Kidney tubule cell (primary cell): ENCODE measurements at places on chromosomes 6 and 20.

GRCh38 chr20:53685070-53685595 lies 91.5 kb upstream of the ZNF217 start:
- DNase-seq = no peak

GRCh38 chr6:103722683-103723082 lies 1137.0 kb downstream of the HACE1 start:
- no peak for DNase-seq

DNA sequence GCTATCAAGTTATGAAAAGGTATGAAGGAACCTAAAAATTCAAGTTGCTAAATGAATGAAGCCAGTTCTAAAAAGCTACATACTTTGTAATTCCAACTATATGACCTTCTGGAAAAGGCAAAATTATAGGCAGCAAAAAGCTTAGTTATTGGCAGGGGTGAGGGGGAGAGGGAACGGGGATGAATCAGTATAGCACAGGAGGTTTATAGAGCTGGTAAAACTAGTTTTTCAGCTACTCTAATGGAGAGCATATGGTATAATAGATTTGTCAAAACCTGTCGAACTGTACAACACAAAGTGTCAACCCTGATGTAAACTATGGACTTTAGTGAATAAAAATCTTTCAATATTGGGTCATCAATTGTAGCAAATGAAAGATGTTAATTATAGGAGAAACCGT lies 18.7 kb downstream of the MANEA start:
- DNase-seq = no peak

DNA sequence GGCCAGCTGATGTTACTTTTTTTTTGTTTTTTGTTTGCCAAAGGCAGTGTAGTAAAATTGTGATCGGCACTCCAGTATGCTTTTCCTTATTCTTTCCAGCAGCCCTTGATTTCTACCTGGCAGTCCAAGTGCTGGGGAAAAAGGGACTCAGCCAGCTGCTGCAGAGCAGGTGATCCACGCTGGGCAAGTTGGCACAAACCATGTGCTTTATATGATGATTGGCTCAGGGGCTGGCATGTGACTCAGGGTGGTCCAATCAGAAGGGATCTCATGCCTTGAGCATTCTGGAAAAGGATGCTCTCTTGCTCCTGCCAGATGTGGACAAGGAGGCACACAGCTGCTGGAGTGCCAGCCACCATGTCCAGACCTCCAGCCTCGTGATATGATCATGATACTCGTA lies 54.5 kb downstream of the SULF2 start:
- DNase-seq = no peak

- DNase-seq = no peak
Measured at GRCh38 chr6:167093406-167093921, 29.4 kb upstream of the CCR6 start.

DNA sequence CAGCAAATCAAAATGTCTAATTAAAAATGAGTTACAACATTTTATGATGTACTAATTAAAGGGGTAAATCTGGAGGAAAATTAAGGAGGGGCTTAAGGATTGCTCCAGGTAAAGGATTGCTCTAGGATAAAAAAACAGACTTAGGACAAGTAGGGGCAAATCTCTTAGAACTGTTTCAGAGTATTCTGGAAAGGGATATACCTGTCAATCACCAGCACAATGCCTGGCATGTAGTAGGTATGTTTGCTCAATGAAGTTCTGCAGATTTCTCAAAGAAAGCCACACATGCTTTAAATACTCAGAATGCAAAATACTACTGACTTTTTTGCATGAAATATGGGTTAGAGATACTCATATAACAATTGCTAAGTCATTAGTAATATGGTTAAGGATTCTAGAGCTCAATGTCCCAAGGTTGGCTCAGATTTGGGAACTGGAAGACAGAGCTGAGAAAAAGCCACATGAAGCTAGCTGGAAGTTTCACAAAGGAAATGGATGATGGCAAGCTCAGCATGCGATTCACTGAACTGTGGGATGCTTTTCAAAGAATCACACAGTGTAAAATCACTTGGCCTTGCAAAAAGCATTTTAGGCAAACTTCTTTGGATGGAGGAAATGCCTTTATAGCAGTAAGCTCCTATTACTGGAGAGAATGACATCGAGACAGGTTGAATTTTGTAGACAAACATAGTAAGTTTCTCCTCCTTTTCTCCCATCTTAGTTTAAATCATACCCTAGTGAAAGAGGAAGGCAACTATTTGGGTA lies 72.8 kb downstream of the MAP3K5 start:
- DNase-seq = peak; percentile 9

GRCh38 chr6:170210026-170210390 lies 80.9 kb downstream of the DLL1 start:
- DNase-seq = no peak

DNA sequence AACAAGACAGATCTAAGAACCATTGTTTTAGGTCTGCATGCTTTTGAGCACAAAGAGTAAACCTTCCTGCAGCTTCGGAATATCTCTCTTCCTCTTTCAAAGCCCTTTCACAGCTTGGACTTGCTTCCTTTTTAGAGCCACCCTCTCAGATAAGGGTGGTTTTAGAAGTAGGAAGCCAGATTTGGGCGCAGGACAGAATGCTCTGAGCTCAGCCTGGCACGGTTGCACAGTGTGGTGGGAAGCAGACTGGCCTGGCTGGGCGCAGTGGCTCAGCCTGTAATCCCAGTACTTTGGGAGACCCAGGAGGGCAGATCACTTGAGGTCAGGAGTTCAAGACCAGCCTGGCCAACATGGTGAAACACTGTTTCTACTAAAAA lies 35.6 kb upstream of the PNRC1 start:
- no peak for DNase-seq

GRCh38 chr6:154736618-154737259 lies 3.5 kb downstream of the SCAF8 start:
- no peak for DNase-seq

DNA sequence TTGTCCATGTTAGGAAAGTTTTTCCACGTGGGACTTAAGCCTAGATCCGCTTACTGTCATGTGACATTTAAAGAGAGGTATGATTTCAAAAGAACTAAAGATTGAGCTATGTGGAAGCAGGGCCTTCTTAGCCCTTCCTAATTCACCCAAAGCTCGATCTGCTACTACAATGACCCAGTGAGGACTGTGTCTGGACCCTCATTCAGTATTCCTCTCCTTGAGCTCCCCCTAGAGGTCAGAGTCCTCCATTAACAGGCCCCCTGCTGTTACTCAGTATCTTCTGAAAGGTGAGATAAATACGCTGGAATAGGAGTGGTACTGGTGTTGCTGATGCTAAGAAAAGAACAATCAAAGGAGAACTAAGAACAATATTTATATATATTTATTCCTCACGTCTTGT lies 414.0 kb downstream of the GJA1 start:
- DNase-seq = peak; percentile 64

DNA sequence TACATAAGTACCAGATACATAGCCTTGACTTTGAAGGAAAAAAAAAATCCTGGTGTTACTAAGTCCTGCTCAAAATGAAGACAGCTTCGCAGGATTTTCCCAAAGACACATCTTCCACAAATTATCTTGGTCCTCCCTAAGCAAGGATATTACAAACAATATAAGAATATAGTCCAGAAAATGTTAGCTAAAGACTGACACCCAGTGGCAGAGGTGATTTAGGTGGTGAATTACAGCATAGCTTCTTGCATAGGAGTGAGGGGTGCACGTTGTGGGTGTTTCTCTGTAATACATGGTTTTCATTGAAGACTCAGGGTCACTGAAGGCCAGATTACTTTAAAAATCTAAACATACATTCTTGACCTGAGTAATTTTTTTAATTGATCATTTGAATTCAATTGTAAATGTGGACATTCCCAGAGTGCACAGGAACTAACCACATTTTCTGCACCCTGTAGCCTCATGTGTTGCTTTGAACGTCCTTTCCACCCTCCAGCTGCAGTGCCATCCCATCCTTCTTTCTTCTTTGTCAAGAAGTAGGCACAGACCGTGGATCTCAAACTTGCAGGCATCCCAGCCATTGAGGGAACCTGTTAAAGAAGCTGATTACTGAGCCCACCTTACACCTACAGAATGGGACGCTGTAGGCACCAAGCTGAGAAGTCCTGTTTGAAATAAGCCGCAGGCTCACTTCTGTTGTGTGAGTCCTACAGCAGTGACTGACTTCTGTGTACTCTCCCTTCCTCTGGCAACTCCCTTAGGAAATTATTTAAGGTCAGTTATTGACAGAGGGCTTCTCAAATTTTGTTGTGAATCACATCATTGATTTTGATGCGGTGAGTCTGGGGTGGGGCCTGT lies 102.6 kb downstream of the PERP start:
- peak; percentile 47 for DNase-seq

- no peak for DNase-seq
Measured at GRCh38 chr6:166633732-166634535, 6.9 kb upstream of the RPS6KA2 start.

GRCh38 chr20:44460795-44461141 lies 14.9 kb upstream of the TTPAL start:
- DNase-seq = peak; percentile 31

DNA sequence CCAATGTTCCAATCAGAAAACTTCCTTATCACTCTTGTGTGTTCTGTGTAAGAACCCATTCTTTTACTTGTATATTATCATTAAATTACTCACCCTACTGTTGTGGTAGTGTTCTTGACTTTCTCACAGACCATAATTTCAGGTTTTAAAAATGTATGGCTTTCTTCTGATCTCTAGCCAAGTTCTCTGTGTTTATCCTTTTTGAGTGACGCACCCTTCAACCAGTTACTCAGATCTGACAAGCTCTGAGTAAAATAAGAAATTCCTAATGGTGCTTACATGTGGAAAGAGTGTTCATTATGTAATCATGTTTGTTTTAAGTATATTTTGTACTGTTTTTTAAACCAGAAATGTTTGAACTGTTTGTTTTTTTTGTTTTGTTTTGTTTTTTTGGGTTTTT lies 11.0 kb downstream of the TBPL1 start:
- DNase-seq = peak; percentile 33
